ENCODE measurements at places on chromosomes 16 and 17. TPM values are rescaled to one million over a fixed set of nuclear protein-coding genes. Genes with fewer than 3 reads are reported as not detected.

Gene BAIAP2
- total RNA-seq = 10.2 TPM

DNA sequence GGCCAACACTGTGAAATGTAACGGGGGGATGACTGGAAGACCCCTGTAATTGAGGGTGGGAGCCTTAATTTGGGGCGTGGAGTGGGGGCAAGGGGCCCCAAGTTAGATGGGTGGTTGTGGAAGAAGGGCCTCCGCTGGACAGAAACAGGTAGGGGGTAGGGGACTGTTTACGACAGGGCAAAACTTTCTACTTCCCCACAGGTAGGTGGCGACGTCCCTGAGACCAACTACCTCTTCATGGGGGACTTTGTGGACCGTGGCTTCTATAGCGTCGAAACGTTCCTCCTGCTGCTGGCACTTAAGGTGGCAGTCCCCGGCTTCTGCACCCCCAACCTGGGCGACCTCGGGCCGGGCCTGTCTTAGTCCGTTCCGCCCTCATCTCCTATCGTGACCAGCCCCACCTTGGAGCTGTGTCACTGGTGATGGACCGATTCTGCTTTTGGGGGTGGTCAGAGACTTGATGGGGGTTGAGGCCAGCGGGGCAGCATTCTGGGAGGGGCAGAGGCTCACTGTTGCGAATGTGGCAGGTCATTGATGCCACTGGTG is 6.8 kb downstream of the PPP4C start:
- no peak for DNase-seq

- DNase-seq = no peak
Observed at GRCh38 chr17:60065867-60066266, 12.9 kb downstream of the HEATR6 start.

GRCh38 chr16:68179855-68180254 is 56.1 kb downstream of the ESRP2 start:
- no peak for DNase-seq

Gene PRSS8
- 490 TPM for total RNA-seq

DNA sequence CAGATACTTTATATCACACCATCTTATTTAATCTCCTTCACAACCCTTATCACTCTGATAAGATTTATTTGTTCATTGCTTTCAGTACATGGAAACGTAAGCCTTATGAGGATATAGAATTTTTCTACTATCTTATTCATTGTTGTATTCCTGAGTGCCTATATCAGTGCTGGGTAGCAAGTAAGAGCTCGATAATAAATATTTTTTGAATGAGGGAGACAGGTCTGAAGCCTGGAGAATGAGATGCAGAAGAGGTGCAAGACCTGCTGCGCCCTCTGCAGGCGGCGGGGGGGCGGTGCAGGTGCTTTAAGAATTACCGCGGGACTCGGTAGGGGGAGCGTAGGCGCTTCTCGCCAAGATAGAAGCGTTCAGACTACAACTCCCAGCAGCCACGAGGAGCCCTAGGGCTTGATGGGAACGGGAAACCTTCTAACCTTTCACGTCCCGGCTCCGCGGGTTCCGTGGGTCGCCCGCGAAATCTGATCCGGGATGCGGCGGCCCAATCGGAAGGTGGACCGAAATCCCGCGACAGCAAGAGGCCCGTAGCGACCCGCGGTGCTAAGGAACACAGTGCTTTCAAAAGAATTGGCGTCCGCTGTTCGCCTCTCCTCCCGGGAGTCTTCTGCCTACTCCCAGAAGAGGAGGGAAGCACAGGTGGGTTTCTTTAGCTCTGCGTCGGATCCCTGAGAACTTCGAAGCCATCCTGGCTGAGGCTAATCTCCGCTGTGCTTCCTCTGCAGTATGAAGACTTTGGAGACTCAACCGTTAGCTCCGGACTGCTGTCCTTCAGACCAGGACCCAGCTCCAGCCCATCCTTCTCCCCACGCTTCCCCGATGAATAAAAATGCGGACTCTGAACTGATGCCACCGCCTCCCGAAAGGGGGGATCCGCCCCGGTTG is at the start of gene WRAP53:
Gene WRAP53, plus strand, starts transcription at position 570 of the 900 bp plus-strand sequence. Its CDS starts 172 bp downstream, at position 742.
- peak; percentile 96 for DNase-seq

Measured in Peyer's patch (tissue), 4 donors.